ENCODE measurements at places on chromosomes 12 and 14. TPM values are rescaled to one million over a fixed set of nuclear protein-coding genes. Genes with fewer than 3 reads are reported as not detected.

ADAM21 gene
- 0.12 TPM for total RNA-seq

DIO3 gene
- 3.4 TPM for total RNA-seq

OR6C6 gene
- not detected for total RNA-seq

DNA sequence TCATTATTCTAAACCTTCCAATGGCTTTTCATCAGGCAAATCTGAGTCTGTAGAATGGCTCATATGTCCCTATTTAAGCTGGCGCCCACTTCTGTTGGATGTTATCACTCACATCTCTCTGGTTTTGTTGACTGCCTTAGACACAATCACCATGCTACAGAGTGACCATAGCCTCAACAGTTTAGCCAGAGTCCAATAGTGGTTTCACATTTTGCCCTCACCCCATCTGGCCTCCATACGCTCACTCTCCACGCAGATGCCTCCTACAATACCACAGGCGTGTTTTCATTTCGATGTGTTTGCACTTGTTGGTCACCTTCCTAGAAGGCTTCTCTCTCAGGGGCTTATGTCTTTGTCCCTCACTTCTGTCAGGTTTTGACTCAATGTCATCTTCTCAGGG lies 3.4 kb downstream of the KLRB1 start:
- no peak for DNase-seq

GRCh38 chr12:109219938-109220337 lies 89.1 kb downstream of the FOXN4 start:
- no peak for DNase-seq

DNA sequence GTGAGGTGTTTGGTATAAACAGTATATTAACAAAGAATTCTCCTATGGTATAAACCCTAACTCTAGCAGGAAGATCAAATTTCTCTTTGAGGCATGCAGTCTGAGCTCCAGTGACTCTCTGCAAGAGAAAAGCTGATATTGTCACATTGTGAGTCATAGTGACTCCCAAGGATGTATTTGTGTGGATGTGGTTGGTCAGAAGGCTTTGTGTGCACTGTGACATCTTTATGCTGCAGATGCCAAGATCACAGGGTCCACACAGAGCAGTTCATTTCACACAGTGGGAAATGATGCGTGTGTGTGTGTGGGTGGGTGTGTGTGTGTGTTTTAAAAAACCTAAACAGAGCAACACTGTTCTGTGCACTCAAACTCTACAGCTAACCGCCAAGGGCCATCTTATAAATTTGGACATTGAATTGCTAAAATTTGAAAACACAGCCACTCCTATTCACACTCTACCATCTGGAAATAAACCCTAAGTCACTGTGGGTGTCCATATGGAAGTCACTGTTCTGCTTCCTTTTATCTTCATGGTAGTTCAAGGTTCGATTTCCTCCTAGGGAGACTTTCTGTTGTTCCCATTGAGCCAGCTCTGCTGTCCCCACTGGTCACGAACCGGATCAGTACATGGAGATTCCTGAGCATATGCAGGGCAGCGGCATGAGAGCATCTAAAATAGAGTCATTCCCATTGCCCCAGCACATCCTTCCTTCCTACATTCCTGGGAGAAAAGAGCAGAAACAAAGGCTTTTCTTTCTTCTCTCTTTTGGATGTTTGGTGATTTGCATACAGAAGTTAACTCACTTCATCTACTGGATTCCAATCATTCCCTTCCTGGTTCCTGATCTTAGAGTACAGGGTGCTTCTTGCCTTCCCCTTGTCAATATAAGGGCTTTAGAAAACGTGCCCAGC lies 727.6 kb downstream of the DIO2 start:
- DNase-seq: no peak
